Kasumi-1 (cell line): ENCODE measurements at places on chromosomes 11 and 22.

- DNase-seq = peak; percentile 19
Measured at GRCh38 chr22:29195118-29195963, 10.4 kb upstream of the EMID1 start.

DNA sequence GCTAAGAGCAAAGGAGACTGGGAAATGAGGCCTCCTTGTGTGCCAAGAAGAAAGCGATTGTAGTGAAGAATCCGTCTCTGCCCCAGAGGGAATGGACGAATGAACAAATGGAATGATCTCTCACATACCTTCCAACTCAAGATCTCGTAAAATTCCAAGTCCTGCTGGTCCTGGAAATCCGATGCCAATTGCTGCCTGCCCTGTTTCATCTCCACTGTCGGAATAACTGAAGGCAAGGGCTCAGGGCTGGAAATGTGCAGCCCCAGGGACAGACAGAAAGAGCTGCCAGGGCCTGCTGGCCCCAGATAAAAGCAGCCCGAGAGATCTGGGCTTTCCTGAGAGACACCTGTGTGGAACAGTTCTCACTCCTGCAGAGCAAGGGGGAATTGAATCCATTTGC is 120.9 kb downstream of the MN1 start:
- no peak for DNase-seq

- DNase-seq = no peak
Measured at GRCh38 chr11:133563505-133564025, 31.3 kb upstream of the OPCML start.

- DNase-seq = no peak
Measured at GRCh38 chr22:46078241-46079092, 71.9 kb upstream of the PPARA start.

DNA sequence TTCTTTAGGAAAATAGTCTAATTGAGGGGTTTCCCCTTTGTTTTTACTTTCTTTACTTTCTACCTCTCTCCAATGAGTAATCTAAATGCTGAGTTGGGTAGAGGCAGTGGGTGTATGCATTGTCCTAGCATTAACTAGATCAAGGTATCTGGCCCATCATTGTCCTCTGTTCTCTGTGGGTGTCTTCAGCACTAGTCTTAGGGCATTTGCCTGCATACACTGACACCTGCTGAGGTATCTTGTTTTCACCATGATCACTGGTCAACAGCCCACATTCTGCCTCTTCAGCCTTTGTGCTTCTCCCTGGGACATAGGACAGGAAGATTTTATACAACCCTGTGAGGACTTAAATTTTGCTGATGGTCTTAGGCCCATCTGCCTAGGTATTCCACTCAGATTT is 371.1 kb downstream of the RAB38 start:
- no peak for DNase-seq
